Femur (tissue), 1 donor: ENCODE measurements at places on chromosomes 12 and 14.
A peak's percentile ranks its signal among the peaks of the same experiment; 100 is the strongest.

GRCh38 chr12:132429946-132430643 lies 59.9 kb upstream of the FBRSL1 start:
- peak; percentile 91 for DNase-seq

DNA sequence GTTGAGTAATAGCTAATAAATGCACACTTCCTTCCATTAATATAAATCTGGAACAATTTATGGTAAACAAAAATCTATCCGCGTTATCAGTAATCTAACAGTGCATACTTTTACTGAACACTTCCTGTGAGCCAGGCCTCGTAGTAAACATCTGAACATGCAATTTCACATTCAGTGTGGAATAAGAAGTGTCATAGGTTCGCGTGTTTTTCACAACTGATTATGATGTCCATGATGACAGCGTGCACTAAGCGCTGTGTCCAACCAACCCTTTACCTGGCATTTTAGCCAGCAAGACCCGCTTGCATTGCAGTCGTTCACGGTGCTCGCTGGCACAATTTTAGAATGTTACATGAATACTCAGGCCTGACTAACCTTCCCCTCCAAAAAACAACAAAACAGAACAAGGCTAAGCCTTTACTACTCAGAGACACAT lies 2.1 kb downstream of the PNMA1 start:
- DNase-seq: no peak

DNA sequence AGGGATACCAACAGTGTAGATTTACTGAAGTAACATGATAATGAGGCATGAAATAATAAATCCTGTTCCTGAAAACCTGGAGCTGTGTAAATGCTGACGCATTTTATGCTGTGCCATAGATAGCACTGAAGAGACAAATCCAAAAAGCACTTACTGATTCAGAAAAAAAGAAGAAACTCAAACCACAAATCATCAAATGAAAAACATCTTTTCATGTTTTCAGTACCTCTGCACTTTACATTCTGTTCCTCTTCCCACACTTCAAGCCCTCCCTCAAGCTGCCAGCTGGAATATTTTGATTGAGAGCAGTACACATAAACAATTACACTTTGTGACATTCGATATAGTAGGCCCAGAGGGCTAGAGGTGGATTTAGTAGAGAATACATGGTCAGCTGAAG lies 362.3 kb downstream of the NAV3 start:
- DNase-seq: no peak

DNA sequence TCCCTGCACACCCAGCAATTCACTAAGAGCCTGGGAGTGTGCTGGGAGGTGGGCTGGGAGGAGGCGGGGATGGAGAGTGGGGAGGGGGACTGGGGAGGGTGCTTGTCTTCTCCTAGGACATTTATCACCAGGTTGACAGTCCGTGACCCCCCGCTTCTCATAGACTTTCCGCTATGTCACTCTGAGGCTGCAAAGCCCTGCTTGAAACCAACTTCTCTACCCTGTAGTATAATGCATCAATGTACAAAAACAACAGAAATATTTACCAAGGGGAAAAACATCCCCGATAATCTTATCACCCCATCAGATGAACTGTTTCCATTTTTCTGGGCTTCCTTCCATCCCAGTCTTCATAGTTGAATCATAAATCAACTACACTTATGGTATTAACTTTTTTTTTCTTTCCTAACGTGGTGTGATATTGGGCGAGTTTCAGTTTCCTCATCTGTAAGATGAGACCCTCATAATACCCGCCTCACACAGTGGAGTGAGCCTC lies 28.6 kb upstream of the BATF start:
- no peak for DNase-seq

DNA sequence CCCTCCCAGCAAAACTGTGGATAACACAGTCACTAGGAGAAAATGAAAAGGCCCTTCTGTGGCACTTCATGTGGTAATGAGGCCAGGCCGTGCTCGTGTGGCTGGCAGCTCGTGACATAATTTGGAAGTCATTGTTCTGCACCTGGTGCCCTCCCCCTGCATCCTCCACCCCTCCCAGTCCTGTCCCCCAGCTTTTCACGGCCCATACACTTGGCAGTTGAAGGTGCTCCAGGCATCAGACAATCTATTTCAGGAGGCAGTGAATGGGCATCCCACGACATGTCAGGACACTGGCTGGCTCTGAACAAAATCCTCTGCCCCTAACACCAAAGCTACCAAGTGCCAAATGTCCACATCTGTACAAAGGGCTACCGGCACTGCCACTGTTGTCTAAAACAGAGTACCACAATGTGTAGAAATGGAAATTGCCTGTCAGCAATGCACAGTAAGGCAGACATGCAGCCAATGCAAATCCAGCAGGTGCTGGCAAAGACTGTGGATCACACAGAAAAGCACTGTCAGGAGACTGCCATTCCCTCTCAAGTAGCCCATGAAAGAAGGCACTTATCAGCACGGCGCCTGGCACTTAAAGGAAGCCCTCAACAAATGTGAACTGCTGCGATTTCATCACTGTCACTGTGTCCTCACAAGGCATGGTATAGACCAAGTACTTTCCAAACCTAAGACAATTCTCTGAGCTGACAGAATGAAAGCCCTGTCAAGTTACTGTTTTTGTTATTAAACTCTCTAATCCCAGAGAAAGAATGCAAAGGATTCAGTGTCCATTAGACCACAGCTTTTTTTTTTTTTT lies 39.1 kb downstream of the CORO1C start:
- peak; percentile 71 for DNase-seq

DNA sequence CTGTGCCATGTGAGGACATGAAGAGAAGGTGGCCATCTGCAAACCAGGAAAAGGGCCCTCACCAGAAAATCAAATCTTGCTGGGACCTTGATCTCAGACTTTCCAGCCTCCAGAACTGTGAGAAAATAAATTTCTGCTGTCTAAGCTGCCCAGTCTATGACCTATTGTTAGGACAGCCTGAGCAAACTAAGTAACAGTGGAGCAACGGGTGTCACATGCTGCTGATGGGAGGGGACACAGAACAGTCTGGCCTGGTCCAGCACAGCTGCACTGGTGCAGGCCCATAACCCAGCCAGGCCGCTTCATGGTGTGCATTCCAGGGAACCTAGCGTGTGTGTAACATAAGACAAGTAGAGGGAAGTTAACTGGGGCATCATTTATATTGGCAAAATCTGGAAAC lies 42.1 kb downstream of the GRIP1 start:
- peak; percentile 39 for DNase-seq

- DNase-seq: peak; percentile 73
Measured at GRCh38 chr12:124551268-124552144, 15.9 kb downstream of the NCOR2 start.

DNA sequence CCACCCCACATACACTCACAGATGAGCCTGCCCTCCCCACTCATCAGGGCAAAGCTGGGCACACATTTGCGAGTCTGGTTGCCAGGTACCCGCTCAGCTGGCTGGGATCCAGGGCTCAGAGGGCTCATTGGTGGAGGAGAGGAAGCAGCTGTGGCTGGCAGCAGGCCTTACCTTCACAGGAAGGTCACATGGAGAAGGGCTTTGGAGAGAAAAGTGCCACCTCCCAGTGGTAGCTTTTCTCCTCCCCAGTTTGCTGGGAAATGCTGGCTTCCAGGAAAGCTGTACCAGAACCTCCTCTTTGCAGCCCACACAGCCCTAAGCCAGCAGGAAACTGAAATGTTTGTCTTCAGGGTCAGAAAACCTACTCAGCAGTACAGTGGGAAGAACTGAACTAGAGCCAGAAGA lies 55.6 kb downstream of the LGMN start:
- peak; percentile 82 for DNase-seq

- peak; percentile 56 for DNase-seq
Measured at GRCh38 chr14:61567838-61568571, 127.3 kb upstream of the HIF1A start.

- DNase-seq: no peak
Measured at GRCh38 chr14:66884149-66884548, 305.1 kb upstream of the GARIN2 start.

DNA sequence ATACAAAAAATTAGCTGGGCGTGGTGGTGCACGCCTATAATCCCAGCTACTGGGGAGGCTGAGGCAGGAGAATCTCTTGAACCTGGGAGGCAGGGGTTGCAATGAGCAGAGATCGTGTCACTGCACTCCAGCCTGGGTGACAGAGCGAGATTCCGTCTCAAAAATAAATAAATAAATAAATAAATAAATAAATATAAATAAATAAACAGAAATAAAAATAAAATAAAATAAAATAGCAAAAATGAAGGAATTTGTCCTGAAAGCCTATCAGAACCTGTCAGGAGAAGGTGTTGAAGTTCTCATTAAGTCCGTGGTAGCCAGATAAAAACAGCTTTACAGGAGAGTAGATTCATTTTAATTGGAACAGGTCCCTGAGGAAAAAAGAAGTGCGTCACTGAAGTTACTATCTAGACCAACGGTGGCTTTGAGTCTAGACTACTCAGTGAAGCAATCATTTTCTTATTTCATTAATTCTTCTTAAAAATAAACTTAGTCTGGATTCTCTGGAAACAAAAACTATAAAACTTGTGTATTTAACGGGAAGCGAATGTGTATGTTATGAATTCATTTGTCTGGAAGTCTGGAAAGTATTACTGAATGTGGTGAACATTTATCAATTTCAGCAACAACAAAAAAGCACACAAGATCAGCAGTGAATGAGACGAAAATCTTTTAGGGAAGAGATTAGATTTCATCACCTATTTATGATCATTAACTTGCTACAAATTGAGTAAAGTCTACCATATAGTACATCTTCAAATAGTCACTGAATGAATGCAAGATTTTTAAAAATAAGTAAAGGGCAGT lies 248.5 kb upstream of the PDE3A start:
- DNase-seq: no peak

GRCh38 chr12:74776378-74776777 lies 238.7 kb downstream of the ATXN7L3B start:
- no peak for DNase-seq

DNA sequence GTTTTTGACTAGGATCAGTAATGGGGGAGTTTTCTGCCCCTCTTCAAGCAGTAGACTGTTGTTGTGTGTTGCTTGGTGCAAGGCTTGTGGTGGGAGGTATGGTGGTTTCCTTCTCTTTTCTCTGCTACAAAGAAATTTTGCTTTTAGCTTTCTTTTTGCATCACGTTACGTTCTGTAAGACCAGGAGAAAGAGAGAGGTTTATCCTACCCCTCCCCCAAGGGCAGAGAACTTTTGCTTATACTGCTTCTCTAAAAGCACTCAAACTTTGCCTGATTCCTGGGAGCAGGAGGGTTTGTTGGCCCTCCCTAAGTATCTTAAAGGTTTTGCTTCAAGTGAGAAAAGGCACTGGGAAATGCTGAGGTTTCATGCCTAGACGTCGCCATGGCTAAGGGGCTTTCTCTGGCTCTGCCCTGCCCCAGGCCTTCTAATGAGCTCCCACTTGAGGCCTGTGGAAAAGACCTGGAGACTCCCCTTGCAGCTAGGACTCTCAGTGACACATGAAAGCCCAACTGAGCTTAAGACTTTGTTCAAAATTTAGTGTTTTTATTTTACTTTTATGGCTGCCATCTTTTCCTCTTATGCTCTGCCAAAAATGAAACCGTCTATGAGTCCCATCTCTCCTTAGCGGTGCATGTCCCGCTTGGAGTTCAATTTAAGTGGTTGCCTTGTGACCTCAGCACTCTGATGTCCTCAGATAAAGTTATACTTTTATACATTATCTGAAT lies 49.2 kb downstream of the EIF2S3B start:
- DNase-seq: no peak

DNA sequence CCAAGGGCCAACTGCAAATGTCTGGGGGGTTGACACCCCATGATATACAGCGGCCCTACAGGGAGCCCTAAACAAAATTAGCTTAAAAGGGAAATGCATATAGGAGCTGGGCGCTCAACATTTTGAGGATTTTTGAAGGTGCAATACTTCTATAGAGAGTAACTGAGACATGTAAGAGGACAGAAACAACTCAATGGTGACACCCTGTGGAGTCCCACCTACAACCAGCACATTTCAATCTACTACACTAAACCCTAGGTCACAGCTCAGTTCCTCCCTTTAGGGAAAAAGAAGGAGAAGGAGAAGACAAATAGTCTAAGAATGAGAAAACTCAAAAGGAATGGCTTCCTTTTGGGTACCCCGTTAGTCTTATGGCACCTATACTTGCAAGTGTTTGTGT lies 1010.5 kb upstream of the NOVA1 start:
- no peak for DNase-seq

- no peak for DNase-seq
Measured at GRCh38 chr12:119696943-119697342, 29.0 kb downstream of the PRKAB1 start.

GRCh38 chr12:104131609-104132008 lies 6.4 kb downstream of the NFYB start:
- no peak for DNase-seq

GRCh38 chr14:67268426-67269150 lies 27.4 kb downstream of the PALS1 start:
- peak; percentile 32 for DNase-seq

- DNase-seq: no peak
Measured at GRCh38 chr14:101400830-101401229, 160.5 kb upstream of the DIO3 start.

- peak; percentile 74 for DNase-seq
Measured at GRCh38 chr14:23364164-23365035, 572 bp downstream of the EFS start.

DNA sequence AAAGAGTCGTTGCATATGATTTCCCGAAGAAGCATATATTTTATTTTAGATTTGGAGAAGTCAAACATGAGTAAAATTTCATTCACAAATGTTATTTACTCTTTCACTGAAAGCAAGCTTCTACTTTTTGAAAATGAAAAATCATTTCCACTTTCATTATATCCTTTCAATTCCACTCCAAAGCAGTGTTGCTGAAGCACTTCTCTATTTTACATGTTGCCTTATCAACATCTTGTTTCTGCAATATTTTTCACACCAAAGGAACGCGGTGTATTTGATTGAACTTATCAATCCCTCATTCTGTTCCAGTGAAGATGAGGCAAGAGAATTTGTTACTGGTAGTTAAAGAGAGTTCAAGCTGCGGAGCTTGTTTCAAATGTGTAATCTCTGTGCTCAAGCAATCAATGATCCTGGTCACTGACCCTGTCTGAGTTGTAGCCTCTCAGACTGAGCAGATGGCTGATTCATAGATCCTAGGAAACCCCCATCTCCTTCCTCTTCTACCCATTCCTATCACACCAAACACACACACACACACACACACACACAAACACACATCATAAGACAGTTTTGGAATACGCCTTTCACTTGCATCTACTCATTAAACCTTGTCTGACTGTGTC lies 236.2 kb upstream of the FLRT2 start:
- DNase-seq: no peak

GRCh38 chr14:105910426-105910825 lies 384.0 kb downstream of the TMEM121 start:
- DNase-seq: no peak

DNA sequence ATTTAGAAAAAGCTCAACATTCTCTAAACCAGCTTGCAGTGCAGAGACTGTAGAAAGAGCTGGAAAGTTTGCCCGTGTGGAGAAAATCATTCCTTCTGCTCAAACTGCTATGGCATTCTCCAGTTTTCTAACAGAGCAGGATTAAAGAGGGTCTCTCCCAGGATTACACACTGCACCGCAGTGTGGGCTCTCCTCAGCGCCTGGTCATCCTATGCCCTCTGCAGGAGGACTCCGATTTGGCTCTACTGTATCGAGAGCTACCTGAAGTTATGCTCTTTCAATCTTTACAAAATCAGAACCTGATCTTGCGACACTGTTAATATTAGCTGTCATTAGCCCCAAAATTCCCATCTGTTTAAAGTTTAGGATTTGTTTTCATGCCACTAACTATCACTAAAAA lies 33.0 kb downstream of the BHLHE41 start:
- DNase-seq: peak; percentile 33
